A549 treated with AZD2906 at 1 μM for 4 hours (cell line): ENCODE measurements at places on chromosomes 16 and 17. TPM values are rescaled to one million over a fixed set of nuclear protein-coding genes. Genes with fewer than 3 reads are reported as not detected.

OTOP3 gene
- not detected in 5 replicates for total RNA-seq

CYBA gene
- total RNA-seq, result 240 to 322 TPM (median 295 TPM) in 5 replicates

C17orf100 gene
- total RNA-seq, result 1.8 to 3.2 TPM (median 2.7 TPM) in 5 replicates

SLC52A1 gene
- 0.38 to 0.99 TPM (median 0.79 TPM) in 5 replicates for total RNA-seq

KIF19 gene
- total RNA-seq, result 0.02 to 0.05 TPM (median 0.02 TPM) in 3 of 5 replicates, not detected in the others

CACNB1 gene
- 4.4 to 6.8 TPM (median 6.2 TPM) in 5 replicates for total RNA-seq

PHOSPHO1 gene
- total RNA-seq, result 0.33 to 0.77 TPM (median 0.73 TPM) in 5 replicates

PVALEF gene
- not detected in 5 replicates for total RNA-seq

KRT17 gene
- 0.66 to 1.3 TPM (median 1.00 TPM) in 5 replicates for total RNA-seq

DNAJA2 gene
- 65.1 to 78.0 TPM (median 69.5 TPM) in 5 replicates for total RNA-seq

CLEC18B gene
- total RNA-seq, result 0.03 to 0.23 TPM (median 0.20 TPM) in 5 replicates

OR4D1 gene
- total RNA-seq, result 0.02 to 0.03 TPM in 2 of 5 replicates, not detected in the others

PPL gene
- 4.7 to 6.0 TPM (median 5.4 TPM) in 5 replicates for total RNA-seq

SERPINF2 gene
- total RNA-seq, result 3.2 to 5.2 TPM (median 4.4 TPM) in 5 replicates

IL17C gene
- 0.06 TPM in 1 of 5 replicates, not detected in the others for total RNA-seq
